ENCODE measurements at places on chromosomes 7 and 10.

GRCh38 chr7:156020566-156020965 is 208.3 kb upstream of the SHH start:
- no peak for DNase-seq

- DNase-seq = peak; percentile 43
These were observed 208.3 kb downstream of the USP6NL start for GRCh38 chr10:11403116-11403515.

GRCh38 chr10:129104266-129105045 is 362.6 kb upstream of the MGMT start:
- no peak for DNase-seq

GRCh38 chr10:96463562-96463961 is 50.2 kb downstream of the TLL2 start:
- DNase-seq = no peak

DNA sequence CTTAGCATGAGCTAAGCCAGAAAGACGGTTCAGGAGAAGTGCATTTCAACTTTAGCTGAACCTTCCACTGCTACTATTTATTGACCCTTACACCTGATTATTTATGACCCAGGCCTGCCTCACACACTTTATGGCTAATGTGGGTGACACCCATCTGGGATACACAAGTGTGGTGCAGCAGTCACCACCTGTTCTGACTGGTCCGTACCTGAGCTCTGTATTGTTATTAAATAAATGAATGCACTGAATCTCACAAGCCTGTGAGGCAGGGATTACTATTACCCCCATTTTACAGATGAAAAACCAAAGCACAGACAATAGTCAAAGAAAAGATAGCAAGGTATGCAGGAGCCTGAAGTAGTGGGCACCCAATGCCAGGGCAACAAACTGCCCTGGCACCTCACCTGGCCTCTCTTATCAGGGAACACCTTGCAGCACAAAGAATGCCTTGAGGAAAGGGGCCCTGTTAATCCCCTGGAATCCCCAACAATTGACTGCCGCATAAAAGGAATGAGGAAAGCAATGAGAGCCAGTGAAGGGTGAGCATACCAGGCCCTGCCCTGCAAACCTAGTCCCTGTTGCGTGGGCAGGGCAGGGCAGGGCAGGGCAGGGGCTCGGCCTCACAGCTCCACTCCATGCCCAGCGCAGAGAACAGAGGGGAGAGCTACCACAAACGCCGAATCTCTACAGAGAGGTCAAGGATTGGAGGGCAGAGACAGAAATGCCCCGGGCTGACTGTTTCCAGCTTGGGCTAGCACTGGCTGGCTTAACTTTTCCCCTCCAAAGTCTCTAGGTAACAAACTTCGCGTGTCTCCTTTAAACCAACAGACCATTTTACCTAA is 1.3 kb downstream of the ANXA11 start:
- DNase-seq = no peak

DNA sequence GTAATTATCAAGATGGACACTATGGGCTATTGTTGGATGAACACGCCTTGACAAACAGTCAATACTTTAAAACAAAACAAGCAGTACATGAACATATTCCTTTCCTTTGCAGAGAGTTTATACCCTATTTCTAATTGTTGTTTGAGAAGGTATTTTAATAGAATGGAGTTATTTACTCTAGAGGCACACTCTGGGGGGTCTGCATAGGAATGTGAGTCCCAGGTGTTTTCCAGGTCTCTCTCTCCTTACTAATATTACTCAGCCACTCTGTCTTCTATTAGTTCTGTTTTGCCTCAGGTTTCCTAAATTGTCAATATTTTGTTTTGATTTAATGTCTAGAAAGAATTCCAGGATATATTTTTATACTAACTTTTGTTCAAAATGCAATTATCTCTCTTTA is 1091.4 kb downstream of the CNTNAP2 start:
- no peak for DNase-seq

DNA sequence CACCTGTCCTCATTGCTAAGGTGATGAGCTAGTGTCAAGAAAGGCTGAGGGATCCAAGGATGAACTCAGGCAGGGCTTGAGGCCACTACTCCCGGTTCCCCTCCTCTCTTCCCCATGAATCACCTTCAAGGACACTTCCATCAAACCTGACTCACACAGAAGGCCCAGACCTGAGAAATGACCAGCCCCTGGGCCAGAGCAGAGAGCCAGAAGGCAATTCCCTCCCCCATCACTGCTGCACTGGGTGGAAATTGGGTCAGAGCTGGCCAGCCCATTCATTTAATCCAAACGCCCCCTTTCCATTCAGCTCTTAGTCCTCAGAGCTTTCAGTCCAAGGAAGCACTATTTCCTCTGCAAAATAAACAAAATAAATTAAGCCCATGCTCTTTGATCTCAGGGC is 182.0 kb downstream of the KCNMA1 start:
- DNase-seq = no peak

GRCh38 chr10:29434111-29434510 is 145.2 kb downstream of the LYZL1 start:
- DNase-seq = no peak

- DNase-seq = no peak
These were observed 194.4 kb downstream of the PLXNA4 start for GRCh38 chr7:132381742-132382472.

DNA sequence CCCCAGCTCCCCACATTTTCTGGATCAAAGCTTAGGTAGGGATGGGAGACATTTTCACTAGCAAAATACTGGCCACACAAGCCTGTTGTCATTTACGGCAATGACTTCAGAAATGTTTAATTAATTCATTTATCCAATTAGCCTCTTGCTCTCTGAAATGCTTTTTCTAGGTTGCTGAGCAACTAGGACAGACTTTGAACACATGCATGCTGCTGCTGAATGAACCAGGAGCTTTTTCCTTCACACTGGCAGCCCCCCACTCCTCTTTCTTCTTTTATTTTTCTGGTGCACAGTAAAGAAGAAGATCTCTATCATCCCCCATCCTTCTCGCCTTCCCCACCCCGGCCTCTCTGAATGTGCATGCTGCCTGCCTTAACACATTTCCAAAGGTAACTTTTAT is 22.5 kb downstream of the SORCS3 start:
- no peak for DNase-seq

- DNase-seq = no peak
These were observed 203.0 kb downstream of the CNTNAP2 start for GRCh38 chr7:146319629-146320028.

- DNase-seq = no peak
These were observed 31.1 kb upstream of the YAE1 start for GRCh38 chr7:39535064-39535463.

- no peak for DNase-seq
These were observed 12.5 kb upstream of the TNRC18 start for GRCh38 chr7:5436003-5436678.

GRCh38 chr7:157764193-157764592 is 427.4 kb downstream of the DNAJB6 start:
- DNase-seq = no peak

DNA sequence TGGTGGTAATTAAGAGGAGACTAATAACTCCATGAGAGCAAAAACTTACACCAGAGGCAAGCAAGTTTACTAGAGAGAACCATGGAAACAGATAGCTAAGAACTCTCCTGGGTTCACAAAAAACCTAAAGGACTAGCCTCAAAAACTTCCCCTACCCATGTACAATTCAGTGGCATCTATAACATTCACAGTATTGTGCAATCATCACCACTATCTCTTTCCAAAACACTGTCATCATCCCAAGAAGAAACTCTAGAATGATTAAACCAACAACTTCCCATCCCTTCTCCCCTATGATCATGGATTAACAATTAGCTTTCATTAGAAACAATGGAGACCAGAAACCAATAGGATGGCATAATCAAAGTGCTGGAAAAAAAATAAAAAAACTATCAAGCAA is 1038.3 kb downstream of the LRMDA start:
- DNase-seq = no peak

DNA sequence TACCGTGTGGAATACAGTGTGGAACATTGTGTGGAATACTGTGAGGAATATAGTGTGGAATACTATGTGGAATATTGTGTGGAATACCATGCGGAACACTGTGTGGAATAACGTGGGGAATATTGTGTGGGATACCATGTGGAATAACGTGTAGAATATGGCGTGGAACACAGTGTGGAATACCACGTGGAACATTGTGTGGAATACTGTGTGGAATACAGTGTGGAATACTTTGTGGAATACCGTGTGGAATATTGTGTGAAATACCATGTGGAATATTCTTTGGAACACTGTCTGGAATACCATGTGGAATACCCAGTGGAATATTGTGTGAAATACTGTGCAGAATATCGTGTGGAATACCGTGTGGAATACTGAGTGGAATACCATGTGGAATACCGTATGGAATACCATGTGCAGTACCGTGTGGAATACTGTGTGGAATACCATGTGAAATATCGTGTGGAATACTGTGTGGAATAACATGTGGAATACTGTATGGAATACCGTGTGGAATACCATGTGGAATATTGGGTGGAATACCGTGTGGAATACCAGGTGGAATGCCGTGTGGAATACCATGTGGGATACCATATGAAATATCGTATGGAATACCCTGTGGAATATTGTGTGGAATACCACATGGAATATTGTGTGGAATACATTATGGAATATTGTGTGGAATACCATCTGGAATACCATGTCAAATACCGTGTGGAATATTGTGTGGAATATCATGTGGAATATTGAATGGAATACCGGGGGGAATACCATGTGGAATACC is 133.1 kb upstream of the CHST15 start:
- DNase-seq = no peak

GRCh38 chr7:41880107-41880506 is 177.2 kb upstream of the INHBA start:
- DNase-seq = no peak

GRCh38 chr7:95342642-95343307 is 18.4 kb upstream of the PON1 start:
- DNase-seq = no peak

DNA sequence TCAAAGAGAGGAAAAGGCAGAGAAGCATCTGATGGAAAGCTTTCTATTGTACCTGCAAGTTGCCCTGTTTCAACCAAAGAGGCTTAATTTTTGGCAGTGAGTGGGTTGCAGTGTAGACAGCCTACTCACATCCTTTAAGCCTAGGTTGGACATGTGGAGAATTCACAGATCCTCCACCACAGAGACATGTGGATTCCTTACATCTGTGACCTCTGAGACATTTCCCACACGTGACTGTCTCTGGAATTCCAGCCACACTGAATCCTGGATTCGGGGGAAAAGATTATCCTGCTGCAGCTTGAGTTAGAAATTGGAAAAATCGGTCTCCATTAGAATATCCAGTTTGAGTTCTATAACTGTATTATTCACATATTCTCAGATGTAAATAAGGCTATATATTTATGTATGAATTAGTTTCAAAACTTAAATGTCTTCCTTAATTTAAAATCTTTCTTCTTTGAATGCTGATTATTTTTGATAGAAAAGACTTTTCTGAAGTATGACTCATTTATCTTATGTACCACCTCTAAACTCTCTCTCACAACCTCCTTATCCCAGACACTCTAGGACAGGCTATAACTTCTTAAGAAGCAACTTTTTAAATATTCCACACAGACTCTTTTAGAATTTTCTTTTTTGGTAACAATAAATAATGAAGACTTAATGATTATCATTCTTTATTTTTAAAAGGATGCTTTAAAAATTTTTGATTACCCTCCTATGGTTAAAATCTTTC is 123.3 kb downstream of the TWIST1 start:
- DNase-seq = no peak

DNA sequence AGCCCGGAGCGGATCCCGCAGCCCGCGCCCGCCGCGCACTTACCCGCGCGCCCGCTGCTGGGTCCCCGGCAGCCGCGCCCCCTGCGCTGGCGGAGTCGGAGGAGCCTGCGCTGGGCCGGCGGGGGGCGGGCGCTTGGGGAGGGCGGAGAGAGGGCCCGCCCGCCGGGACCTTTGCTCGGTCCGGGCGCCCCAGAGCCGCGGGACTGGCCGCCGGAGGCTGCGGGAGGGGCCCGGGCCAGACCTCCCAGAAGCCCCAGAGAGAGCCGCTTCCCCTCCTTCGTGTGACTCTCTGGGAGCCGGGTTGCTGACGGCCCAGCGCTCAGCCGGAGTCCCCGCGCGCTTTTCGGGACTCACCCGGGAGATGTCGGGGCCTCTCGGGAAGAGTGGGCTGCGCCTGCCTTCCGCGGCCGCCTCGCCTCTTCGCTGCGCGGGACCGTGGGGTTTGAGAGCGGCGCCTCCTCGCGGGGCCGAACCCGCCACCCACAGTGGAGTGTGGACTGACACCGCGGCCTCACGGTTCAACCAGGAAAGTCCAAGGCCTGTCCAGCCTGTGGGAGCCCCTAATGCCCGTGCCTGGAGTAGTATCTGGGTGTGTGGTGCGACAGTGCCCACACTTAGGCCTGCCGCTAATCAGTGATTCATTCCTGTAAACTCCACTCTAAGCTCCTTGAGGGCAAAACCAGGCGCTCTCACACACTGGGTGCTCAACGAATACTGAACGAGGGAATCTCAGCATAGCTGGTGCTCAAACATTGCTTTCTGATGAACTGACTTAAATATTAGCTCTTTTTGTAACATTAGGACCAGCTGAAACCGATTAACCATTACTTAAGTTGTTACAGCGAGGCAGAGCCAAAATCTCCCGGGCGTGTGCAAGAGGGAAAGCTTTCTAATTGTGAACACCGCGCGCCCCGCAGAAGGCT is at the start of gene GSDME:
TSS of gene GSDME (minus strand) at position 112 of the 923 bp plus-strand sequence. CDS start 7,690 bp downstream, outside the sequence.
- DNase-seq = no peak

GRCh38 chr7:157551325-157552070 is 214.7 kb downstream of the DNAJB6 start:
- DNase-seq = no peak

DNA sequence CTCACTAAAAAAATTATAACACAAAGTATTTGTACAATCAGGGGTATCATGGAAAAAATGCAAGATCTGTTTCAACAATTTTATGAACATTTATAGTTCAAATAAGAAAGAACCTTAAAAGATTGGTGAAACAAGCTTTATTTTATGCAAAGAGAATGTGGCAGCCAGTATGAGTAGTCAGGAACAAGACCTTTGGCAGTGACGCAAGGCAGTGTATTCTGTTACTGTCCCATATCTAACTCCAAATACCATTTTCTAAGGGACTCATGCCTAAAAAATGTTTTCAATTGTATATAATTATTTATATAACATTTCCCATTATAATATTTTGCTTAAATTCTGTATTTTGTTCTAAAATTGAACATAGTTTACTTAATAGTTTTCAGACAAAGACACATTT is 19.1 kb upstream of the FAM53B start:
- DNase-seq = no peak

GRCh38 chr7:142917447-142917846 is 16.1 kb downstream of the TRPV5 start:
- no peak for DNase-seq

- DNase-seq = no peak
These were observed 167.2 kb downstream of the MAD1L1 start for GRCh38 chr7:2065528-2065927.

DNA sequence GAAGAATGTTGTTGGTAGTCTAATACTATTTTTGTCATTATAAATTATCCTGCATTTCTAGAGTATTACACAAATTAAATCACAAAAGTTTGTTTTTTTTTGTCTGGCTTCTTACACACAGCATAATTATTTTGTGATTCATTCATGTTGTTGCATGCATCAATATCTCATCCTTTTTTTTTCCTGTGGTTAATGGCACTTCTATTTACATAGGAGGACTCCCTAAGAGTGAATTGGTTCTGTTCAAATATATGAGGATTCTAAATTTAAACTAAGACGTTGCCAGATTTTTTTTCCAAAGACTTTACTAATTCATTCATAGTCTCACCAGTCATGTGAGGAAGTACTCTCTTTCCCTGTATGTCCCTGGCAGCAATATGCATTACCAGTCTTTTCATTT is 303.3 kb downstream of the GPR37 start:
- DNase-seq = no peak

- DNase-seq = no peak
These were observed 12.7 kb downstream of the LMTK2 start for GRCh38 chr7:98119256-98119918.

All from KBM-7 (cell line).